ENCODE measurements at places on chromosomes 4 and X.

DNA sequence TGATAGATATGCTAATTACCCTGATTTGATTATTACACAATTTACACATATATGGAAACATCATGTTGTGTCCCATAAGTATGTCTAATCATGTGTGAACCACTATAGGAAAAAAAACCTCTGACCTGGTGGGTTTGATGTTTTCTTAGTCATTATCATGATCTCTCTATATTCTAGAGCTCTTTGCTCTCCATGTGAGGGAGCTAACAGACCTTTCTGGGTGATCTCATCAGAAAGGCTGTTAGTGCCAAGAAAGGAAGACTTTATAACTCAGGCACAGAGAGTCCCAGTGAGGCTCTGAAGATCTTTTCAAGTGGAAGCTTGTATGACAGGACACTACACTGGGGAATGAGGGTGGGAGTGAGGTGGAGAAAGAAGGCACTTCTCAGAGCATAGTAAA is 527.7 kb upstream of the MAGEB2 start:
- DNase-seq = no peak

DNA sequence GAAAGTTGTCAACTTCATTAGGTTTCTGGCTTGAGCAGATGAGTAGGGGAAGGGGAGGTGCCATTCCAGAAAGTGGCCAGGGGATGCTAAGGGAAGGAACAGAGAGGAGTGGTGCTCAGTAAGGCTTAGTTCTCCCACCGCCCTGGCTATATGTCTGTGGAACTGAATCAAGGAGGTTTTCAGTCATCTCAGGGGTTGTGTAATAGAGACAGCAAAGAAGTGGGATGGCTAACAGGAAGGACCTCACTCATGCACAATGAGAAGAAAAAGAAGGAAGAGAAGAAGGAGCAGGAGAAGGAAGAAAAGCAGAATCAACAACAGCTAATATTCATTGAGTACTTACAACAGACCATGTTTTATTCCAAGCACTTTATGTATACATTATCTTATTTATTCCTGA is 368.7 kb downstream of the MID1IP1 start:
- DNase-seq = no peak

- no peak for DNase-seq
These were observed 20.7 kb downstream of the UBE2K start for GRCh38 chr4:39718366-39719323.

GRCh38 chr4:184587701-184588100 is 61.5 kb downstream of the CASP3 start:
- DNase-seq = no peak

DNA sequence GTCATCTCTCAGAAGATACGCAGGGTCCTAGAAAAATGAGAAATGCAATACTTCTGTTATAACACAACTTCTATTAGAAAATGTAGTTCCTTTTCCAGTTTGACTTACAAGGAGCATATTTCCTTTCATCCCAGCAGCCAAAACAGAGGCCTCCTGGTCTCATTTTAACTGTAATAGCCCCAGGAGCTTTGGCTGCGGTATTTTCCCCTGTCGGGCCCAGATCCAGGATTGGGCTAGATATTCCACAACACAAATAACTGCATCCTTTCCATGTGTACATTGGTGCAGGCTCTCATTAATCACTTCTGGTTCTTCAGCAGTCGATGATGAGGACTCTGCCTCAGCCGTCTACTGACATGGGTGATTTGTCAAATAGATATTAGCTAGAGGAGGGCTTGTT is 166.1 kb downstream of the TENM3 start:
- DNase-seq = no peak

- DNase-seq = no peak
These were observed 66.7 kb downstream of the GPM6A start for GRCh38 chr4:175745329-175745728.

DNA sequence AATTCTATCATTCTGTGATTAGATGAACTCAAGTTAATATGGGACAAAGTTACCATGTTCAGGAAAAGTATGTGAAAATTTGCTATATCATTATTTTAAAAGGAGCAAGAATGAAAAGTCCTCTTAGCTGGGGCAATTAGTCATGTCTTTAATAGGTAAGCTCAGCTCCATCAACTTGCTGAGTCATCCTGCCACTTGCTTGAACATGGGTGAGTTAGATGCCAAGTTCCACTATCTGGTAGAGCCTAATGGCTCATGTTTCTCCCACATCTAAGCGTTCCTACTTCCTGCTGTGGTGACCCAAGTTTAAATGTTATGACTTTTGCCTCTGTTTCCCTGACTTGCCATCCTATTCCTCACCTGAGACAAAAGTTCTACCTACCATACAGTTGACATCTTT is 276.8 kb downstream of the ZNF674 start:
- no peak for DNase-seq

DNA sequence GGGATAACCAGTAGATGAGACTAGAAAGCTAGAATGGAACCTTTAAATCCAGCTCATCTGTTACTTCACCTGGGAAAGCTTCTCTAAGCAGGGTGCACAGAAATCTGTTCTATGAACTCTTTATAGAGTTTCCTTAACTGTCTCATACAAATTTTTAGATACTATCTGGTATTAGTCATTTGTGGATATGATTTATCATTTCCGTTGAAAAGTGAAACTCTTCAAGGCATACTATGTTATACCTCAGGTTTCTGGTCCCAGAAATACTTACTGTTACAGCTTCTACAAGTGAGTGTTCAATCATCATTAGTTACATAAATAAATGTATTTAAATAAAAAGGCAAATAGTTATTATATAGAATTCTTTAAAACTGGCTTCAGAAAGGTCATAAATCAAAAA is 298.3 kb upstream of the AGA start:
- DNase-seq = no peak

GRCh38 chrX:2489446-2490445 is 11.0 kb downstream of the DHRSX start:
- no peak for DNase-seq

- DNase-seq = no peak
These were observed 605.9 kb upstream of the DIPK2B start for GRCh38 chrX:45806410-45807121.

GRCh38 chr4:44210750-44211149 is 237.9 kb downstream of the KCTD8 start:
- DNase-seq = no peak

DNA sequence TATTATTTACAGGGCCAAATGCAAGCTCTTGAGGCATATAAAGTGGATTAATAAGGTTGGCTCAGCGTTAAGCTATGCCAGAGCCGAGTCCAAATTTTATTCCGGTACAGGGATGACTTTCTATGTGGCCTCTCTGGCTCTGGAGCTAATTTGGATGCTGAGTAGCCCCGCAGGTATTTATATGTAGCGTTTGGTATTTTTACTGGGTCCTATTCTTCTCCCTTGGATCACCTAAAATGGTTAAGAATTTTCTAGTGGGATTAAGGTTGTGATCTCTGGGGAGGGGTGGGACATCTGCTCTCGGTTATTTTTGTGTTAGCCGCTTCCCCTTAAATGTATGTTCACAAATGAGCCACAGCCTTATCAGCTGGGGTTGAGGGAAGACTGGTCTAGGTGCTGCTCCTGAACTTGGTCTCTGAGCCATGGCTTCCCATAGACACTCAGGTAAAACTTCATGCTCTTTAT is 49.4 kb downstream of the FHL1 start:
- no peak for DNase-seq

GRCh38 chr4:153901220-153901619 is 112.3 kb upstream of the SFRP2 start:
- DNase-seq = no peak

DNA sequence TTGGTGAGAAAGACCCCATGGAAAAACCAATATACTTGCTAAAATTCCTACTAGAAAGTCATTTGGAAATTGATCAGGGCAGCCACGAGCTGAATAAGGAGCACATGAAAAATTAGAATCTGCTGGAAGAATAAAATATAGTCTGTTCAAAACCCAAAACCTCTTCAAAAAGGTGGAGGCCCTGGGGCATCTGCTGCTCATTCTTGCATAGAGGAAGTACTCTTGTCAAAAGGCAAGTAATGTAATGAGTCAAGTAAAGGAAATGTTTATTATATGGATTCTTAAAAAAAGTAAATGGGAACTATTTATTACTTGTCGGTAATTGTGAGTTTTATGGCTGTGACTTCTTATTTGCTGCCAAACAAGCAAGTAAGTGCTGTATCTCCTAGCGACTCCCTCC is 109.5 kb downstream of the GK start:
- no peak for DNase-seq

- DNase-seq = no peak
These were observed 6.2 kb downstream of the TCEAL9 start for GRCh38 chrX:103362474-103362873.

GRCh38 chrX:68571292-68571609 is 72.4 kb downstream of the YIPF6 start:
- no peak for DNase-seq

DNA sequence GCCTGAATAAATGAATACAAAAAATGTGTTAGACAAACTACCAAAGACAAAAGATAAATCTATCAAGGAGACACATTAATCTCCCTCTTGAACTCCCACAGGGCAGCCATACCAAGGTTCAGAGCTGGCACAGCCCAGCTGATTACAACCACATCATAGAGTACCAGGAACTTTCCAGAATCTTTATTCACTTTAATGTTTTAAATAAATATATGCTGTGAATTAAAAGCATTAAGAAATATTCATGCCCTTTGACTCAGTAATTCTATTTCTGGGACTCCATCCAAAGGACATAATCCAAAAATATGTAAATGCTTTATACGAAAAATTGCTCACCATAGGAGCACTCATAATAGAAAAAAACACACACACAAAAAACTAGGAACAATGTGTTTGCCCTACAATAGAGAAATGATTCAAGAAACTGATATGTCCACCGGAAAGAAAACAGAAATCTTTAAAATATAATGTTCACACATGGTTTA is 126.0 kb downstream of the LDB2 start:
- DNase-seq = no peak

DNA sequence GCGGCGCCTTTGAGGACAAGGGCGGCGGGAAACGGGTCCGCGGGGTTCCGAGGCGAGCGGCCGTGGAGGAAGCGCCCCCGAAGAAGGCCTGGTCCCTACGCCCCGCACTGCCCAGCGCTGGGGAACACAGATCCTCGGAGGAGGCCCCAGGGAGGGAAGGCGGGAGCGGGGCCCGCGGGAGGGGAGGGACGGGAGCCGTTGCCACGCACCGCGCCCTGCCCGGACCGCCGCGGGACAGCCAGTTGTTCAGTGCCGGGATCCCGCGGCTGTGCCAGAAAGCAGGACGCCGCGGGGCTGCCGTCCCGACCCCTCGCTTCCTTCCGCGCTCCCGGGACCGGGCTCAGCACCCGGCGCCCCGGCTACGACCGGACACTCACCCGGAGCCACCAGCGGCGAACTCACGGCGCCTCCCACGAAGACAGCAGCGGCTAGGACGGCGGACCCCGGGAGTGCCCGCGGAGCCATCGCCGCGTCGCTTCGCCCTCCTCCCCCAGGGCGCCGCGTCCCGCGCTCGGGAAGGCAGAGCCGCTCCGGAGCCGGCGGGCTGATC is 278 bp downstream of the RELL1 start:
- DNase-seq = peak; percentile 31

DNA sequence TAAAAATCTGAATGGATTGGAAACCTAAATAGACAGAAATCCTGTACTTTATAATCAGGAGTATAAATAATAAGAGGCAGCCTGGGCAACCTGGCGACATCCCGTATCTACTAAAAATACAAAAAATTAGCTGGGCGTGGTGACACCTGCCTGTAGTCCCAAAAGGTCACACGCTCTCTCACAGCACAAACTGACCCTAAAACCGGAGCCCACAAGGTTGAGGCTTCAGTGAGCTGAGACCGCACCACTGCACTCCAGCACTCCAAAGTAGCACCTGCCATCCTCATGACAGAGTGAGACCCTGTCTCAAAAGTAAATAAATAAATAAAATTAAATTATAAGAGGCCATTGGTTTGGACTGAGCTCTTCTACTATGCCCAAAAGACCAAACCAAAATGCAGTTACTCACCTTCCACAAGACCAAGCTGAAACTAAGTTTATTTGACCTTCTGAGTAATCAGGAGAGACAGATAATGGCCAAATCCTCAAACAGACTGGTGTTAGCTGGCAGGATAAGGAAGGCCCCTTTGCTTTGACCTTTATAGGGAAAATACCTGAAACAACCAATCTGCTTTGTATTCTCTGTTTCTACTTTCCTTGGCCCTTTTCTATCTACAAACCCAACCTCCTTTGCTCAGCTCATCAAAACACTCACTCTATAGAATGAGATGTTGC is 3.2 kb upstream of the GRSF1 start:
- DNase-seq = no peak

- no peak for DNase-seq
These were observed 34.7 kb upstream of the LHFPL1 start for GRCh38 chrX:112714357-112714918.

DNA sequence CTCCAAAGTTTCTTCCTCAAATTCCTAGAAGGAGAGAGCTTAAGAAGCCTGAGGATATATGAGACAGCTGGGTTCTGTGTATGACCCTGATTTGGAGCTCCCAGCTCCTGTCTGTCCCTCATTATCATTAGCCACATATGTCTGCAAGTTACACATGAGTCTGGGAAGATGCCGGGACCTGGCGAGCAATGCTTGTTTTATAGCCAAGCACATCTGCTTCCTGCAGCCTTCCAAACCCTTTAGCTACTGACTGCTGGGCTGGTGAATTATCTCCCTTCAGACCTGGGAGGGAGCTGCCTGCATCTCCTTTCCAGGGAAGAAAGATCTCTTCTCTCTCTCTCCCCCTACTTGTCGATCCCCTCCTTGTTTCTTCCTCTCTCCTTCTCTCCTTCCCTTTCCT is 556.7 kb upstream of the BOD1L1 start:
- no peak for DNase-seq

DNA sequence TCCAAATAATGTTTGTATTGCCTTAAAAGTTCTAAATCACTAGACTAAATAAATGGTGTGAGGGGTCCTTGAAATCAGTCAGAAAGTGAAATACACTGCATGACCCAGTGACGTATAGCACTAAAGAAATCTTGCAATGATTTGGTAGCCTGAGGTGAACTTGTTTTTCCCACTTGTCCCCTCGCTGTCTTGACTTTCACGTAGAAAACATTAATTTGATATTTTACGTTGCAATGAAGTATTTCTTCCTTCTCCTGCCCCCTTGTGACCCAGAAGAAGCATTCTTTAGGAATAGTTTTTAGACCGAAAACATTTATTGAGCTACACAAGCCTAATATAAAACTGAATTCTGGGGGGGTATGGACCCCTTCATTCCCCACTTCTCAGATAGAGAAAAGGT is 3.7 kb downstream of the KLB start:
- no peak for DNase-seq

GRCh38 chr4:182421753-182422152 is 178.6 kb downstream of the TENM3 start:
- no peak for DNase-seq
